HFF-Myc (cell line): ENCODE measurements at places on chromosomes 16 and 17.
A peak's percentile ranks its signal among the peaks of the same experiment; 100 is the strongest.

DNA sequence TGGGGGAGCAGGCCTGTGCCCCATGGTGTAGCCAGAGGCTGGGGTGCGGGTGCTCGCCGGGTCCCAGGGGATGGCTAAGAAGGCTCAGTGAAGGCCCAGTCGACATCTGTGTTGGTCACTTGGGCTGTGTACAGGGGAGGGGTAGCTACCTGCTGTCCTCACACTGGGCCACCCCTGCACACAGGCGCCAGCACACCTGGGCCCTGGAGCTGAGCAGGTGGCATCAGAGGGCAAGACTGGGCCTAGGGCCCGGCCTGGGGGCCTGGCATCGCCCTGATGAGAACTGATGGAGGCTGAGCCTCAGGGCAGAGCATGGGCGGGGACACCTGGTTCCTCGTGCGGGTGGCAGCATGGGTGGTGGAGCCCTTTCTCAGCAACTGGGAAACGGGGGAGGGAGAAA is 870 bp upstream of the CTRB2 start:
- no peak for DNase-seq

DNA sequence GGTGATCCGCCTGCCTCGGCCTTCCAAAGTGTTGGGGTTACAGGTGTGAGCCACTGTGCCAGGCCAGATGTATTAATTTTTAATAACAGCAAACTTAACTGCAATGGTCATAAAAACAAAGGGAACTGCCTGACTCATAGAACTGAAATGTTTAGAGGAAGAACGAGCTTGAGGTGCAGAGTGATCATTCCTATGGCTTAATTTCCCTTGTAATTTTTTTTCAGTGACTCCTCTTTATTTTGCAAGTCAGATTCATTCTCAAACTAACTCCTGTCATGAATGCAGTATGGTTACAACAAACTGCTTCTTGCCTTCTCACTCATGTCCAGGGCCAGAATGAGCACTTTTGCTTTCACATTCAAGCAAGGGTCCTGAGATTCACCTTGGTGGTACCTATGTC is 231.3 kb downstream of the HAPSTR1 start:
- no peak for DNase-seq

GRCh38 chr17:35555691-35556090 is 4.9 kb downstream of the SLFN14 start:
- DNase-seq = no peak

- DNase-seq = peak; percentile 94
Measured at GRCh38 chr16:65070831-65071432, 50.9 kb downstream of the CDH11 start.

- DNase-seq = no peak
Measured at GRCh38 chr17:27460196-27460725, 4.0 kb downstream of the KSR1 start.

- no peak for DNase-seq
Measured at GRCh38 chr17:14630046-14630445, 329.2 kb downstream of the HS3ST3B1 start.

- DNase-seq = no peak
Measured at GRCh38 chr16:80723981-80724380, 80.4 kb downstream of the CDYL2 start.

GRCh38 chr17:71845337-71845736 is 275.5 kb upstream of the SOX9 start:
- no peak for DNase-seq

- DNase-seq = no peak
Measured at GRCh38 chr17:74276541-74277009, 2.5 kb downstream of the DNAI2 start.

- DNase-seq = peak; percentile 66
Measured at GRCh38 chr17:55607731-55608341, 96.6 kb upstream of the SMIM36 start.

DNA sequence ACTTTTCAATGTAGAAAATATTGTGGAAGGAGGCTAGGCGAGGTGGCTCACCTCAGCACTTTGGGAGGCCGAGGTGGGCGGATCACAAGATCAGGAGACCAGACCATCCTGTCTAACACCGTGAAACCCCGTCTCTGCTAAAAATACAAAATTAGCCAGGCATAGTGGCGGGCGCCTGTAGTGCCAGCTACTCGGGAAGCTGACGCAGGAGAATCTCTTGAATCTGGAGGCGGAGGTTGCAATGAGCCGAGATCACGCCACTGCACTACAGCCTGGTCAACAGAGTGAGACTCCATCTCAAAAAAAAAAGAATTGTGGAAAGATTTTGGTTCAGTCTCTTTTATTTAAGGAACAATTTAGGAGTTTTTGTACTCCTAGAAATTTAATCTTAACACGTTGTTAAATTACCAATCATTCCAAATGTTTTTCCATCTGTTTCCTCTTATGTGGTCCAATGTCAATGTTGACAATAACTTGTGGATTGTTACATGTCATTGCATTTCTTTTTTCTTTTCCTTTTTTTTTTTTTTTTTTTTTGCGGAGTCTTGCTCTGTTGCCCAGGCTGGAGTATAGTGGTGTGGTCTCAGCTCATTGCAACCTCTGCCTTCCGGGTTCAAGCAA is 124.6 kb upstream of the HAS3 start:
- no peak for DNase-seq

GRCh38 chr16:26348095-26348494 is 656.3 kb downstream of the HS3ST4 start:
- DNase-seq = no peak

GRCh38 chr16:24344784-24345183 is 88.6 kb downstream of the CACNG3 start:
- DNase-seq = no peak

DNA sequence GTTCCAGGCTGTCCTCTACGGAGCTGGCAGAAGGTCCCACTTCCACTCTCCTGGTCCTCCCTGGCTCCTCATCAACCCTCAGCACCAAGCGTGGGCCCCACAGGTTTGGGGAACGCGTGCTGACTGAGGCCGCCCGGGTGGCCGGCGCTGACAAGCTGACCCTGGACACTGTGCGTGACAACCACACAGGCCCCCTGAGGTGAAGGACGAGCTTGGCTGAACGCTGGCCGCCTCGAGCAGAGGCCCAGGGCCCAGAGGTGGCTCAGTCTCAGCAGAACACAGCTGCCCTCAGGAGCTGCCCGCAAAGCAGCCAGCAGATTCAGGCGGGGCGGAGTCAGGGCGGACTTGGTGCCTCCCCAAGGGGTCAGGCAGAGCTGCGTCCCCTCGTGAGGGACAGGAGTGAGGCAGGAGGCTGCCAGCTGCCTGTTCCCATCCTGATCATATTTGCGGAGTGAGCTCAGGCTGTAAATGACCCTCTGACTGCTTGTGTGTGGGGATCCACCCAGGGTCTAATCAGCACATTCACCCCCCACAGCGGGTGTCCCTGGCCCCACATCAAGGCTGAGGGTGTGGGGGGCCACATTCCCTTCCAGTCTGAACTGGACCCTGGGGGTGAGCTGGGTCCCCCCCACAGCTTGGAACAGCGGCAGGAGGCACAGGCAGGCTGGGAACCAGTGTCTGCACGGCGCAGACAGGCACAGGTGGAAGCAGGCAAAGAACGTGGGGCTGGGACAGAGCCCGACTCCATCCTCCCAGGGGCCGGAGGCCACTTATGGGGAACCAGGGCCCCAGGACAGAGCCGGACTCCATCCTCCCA is 105.1 kb upstream of the METRNL start:
- DNase-seq = no peak

GRCh38 chr17:37182786-37183465 is 192.9 kb upstream of the C17orf78 start:
- no peak for DNase-seq

GRCh38 chr16:2981899-2982250 is 1.6 kb upstream of the PKMYT1 start:
- DNase-seq = no peak

GRCh38 chr17:35498448-35499178 is 38.9 kb downstream of the SLFN12L start:
- no peak for DNase-seq

DNA sequence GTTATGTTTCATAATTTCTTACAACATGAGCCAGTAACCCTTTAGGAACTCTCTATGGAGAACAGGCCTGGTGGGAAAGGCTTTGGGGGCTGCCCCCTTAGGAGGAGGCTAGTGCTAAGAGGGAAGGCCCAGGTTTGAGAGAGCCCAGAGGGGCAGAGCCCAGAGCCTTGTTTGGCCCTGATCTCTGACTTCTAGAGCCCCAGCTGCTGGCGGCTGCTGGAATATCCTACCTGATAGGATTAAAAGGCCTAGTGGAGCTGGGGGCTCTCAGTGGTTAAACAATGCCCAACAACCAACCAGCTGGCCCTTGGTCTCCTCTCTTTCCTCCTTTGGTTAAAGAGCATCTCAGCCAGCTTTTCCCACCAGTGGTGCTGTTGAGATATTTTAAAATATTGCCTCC is 54.1 kb downstream of the IGF2BP1 start:
- DNase-seq = no peak

- no peak for DNase-seq
Measured at GRCh38 chr17:80453998-80454556, 22.3 kb downstream of the NPTX1 start.

GRCh38 chr17:76947771-76948170 is 79.6 kb downstream of the MGAT5B start:
- DNase-seq = no peak

GRCh38 chr17:7684851-7685532 is 2.3 kb downstream of the TP53 start:
- DNase-seq = no peak

DNA sequence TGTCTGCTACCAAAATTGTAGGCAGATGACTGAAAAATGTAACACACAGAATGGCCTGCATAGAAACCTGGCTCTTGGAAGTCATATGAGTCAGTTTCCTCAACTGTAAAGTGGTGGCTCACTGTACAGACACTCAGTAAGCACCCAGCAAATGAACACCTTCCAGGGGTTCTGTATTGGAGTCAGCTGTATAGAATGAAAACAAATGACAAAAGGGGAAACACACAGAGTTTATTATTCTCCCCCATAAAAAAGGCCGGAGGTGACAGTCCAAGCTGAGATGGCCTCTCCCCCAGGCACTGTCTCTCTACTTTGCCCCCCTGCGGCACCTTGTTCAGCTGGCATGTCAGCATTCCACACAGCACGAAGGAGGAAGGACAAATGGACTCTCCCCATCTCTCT is 6.2 kb upstream of the MEOX1 start:
- DNase-seq = no peak

DNA sequence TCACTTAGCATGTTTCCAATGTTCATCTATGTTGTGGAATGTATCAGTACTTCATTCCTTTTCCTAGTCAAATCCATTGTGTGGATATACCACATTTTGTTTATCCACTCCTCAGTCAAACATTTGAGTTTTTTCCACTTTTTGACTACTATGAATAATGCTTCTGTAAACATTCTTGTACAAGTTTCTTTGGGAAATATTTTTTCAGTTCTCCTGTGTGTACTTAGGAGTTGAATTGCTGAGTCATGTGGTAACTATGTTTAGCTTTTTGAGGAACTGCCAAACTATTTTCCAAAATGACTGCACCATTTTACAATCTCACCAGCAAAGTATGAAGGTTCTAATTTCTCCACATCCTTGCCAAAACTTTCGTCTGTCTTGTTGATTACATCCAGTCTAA is 223.7 kb upstream of the AXIN2 start:
- peak; percentile 83 for DNase-seq

GRCh38 chr17:78038748-78039288 is 80.3 kb downstream of the TNRC6C start:
- no peak for DNase-seq

GRCh38 chr17:48046296-48046695 is 1.9 kb upstream of the NFE2L1 start:
- no peak for DNase-seq

GRCh38 chr16:1772908-1773702 is at the start of gene MRPS34:
Gene MRPS34 (minus strand): TSS chr16:1773134. CDS start chr16:1773119, 15 bp downstream.
- DNase-seq = no peak

DNA sequence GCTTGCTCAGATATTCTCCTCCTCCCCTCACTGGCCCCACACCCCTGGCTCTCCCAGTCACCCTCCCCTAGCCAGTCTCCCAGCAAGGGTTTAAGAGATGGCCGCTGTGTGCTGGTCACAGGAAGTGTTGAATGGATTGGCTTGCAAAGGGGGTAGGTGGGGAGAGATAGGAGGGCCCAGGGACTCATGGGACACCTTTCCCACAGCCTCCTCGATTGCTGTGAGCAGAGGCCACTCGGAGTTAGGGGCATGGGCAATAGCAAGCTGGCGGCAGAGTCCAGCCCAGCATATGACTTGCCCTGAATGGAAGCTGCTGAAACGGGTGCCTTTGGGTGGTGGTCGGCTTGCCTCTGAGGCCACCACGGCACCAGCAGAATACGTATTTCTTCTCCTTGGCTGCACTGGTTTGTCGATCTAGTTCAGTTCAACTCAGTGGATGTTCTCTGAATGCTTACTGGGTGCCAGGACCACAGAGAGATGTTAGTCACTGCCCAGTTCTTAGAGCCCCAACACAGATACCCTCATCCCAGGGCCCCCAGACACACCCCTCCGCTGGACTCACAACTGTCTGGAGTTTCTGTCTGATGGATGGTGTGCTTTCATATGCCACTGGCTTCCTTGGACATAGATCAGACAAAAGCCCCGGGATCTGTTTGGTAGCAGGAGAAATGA is 6.0 kb downstream of the WFIKKN2 start:
- no peak for DNase-seq

- DNase-seq = no peak
Measured at GRCh38 chr17:72346306-72346705, 225.5 kb downstream of the SOX9 start.

GRCh38 chr16:57619133-57619605 is 9.3 kb upstream of the ADGRG1 start:
- no peak for DNase-seq

DNA sequence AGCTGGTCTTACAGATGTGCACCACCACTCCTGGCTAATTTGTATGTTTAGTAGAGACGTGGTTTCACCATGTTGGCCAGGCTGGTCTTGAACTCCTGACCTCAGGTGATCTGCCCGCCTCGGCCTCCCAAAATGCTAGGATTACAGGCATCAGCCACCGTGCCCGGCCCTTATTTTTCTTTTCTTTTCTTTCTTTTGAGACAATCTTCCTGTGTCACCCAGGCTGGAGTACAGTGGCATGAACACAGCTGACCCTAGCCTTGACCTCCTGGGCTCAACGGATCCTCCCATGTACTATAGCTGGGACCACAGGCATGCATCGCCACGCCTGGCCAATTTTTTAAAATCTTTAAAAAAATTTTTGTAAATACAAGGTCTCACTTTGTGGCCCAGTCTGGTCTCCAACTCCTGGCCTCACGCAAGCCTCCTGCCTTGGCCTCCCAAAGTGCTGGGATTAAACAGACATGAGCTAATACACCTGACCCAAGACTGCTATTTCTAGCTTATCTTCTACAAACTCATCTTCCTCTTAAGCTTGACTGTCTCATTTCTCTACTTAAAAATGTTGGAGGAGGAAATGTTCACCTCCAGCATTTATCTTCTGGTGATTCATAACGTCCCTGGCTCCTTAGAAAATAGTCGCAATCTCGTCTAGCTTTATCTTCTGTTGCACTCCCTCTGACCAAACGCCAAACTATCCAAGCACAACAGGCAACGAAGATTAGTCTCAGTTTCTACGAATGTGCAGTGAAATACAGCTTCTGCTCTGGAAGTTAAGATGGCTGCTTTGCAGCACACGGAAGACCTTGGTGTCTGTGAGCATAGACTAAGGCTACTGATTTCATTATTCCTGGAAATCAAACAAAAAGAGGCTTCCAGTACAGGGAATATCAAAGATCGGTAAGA is 8.2 kb upstream of the TMEM94 start:
- DNase-seq = no peak
